ENCODE measurements at places on chromosomes 4 and X.
A peak's percentile ranks its signal among the peaks of the same experiment; 100 is the strongest.

DNA sequence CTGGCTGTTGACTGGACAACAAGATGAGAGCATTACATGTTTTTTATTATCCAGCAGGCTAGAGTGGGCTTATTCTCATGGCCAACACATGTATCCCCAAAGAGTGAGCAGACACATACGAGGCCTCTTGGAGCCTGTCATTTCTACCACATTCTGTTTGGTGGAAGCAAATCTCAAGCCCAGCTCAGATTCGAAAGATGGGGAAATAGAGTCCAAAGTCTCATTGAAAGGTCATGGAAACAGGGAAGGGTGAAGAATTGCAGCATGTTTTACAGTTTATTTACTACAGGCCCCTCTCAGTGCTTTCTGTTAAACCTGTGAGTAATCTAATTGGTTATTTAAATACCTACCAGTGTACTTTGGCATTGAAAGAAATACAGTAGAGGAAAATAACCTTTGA is 108.6 kb downstream of the FRAS1 start:
- DNase-seq, result no peak

DNA sequence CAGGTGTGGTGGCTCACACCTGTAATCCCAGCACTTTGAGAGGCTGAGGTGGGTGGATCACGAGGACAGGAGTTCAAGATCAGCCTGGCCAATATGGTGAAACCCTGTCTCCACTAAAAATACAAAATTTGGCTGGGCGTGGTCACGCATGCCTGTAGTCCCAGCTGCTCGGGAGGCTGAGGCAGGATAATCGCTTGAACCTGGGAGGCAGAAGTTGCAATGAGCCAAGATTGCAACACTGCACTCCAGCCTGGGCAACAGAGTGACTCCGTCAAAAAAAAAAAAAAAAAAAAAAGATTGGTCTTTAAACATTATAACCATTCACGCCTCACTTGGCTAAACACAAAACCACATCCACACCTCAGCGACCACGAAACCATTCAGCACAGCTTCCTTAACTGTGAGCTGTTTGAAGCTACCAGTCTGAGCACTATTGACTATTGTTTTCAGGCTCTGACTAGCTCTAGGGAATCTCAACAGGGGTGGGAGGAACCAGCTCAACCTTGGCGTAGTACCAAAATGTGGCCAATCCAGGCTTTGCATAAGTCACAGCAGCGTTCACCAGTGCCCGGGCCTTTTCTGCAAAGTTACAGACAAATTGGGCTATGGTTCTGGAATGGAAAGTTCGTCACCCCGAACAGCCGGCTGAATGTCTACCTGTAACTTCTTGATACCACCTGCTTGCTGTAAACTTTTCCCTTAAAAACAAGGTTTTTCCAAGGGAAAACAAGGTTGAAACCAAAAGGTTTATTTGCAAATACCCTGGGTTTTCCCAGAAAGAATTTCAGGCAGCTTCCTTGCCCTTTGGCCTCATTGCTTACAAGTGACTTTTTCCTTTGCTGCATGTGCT is 73.6 kb upstream of the DHX15 start:
- DNase-seq, result no peak

GRCh38 chr4:44448521-44449461 is at the start of gene KCTD8:
Gene KCTD8, minus strand, starts transcription at chr4:44448809.
- peak; percentile 22 for DNase-seq

DNA sequence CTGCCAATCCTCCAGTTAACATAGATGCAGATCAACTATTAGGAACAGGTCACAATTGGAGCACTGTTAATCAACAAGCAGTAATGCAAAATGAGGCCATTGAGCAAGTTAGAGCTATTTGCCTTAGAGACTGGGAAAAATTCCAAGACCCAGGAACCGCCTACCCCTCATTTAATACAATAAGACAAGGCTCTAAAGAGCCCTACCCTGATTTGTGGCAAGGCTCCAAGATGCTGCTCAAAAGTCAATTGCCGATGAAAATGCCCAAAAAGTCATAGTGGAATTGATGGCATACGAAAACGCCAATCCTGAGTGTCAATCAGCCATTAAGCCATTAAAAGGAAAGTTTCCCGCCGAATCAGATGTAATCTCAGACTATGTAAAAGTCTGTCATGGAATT is 20.5 kb upstream of the TRIM61 start:
- DNase-seq, result no peak

DNA sequence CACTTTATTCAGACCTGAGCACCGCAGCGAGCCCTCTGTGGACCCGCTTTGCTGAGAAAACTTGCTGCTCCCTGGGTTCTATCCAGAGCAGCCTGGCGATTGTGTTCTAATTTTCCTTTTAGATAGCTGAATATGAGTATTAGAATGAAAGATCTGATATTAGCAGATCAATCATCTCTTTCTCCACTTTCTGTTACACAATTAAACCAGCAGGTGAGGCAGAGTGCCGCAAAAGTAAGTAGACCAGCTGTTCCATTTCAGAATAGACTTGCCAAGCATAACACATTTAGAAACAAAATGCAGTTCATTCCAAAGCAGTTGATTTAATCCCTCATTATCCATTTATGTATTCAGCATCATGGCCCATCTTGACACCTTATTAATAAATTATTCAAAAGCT is 58.6 kb downstream of the PALLD start:
- DNase-seq, result no peak

DNA sequence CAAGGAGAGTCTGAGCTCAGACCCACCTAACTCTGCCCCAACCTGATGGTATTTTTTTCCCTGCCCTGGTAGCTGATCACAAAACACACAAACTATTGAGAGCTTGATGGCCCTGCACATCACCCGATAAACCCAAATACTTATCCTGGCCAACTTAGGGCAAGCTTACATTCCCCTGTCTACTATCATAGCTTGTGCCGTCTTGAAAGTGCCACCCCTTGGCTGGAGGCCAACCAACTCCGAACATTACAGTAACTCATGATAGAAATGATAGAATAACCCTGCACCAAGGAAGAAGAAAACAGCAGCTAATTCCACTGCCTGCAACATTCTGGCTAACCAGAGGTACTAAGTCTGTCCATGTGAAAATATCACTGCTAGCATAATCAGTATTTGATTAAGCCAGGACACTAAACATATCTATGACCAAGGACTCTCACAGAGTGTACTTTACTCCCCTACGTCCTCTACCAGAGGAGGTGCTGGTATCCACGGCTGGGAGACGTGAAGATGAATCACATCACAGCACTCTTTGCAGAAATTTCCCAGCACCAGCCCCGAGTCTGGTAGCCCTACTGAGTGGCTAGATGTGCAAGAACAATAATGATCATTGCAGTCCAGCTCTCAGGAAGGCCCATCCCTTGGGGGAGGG is 8.9 kb downstream of the STBD1 start:
- DNase-seq, result no peak

DNA sequence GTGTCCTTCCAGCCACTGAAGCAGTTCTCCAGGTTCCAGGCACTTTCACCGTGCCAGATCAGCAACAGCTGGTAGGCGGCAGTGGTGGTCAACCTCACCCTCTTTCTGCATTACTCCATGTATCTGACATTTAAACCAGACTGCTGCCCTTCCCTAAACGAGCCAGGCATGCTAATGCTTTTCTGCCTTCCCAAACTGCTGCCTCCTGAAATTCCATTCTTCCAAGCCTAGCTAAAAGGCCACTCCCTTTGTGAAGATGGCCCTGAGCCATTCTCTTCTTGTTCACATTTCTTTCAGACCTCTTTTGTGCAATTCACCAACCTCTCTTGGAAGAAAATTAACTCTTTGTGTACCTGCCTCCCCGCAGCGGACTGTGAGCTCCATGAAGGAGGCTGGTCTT is 73.7 kb downstream of the CHST7 start:
- DNase-seq, result no peak

GRCh38 chr4:53614591-53614990 is 23.3 kb upstream of the LNX1 start:
- no peak for DNase-seq

GRCh38 chr4:80732010-80732409 is 298.5 kb upstream of the BMP3 start:
- no peak for DNase-seq

- no peak for DNase-seq
These were observed 5.1 kb downstream of the UPRT start for GRCh38 chrX:75278991-75279390.

- no peak for DNase-seq
These were observed 17.5 kb downstream of the ARSJ start for GRCh38 chr4:113962016-113962347.

DNA sequence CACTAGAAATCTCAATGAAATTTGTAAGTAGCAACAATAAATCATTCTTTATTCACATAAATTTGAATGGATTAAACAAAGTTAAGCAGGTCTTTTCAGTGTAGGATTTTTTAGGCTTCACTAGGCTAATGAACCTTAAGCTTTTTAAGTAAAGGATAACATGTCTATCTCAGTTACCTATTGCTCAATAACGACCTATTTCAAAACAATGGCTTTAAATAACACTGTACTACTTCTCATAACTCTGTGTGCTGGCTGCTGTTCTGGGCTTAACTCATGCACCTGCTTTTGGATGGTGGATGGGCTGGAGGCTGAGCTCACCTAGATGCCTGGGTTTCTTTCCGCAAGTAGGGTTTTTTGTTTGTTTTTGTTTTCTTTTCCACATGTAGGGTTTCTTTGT is 495.0 kb upstream of the SLIT2 start:
- no peak for DNase-seq

DNA sequence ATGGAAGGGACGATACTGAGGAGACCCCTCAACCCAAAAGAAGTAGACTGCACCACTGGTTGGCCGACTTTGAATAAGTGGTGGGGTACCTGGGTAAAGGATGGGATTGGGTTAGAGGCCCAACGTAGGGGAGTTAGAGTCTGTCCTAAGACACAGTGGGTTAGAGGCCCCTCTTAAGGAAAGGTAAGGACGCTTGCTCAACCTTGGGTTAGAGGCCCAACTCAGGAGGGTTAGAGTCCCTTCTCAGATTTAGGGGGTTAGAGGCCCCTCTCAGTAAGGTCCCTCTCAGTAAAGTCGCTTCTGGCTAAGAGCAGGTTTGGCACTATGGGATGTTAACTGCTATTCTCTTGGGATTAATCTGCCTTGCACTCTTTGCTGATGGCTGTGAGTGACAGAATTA is 81.3 kb downstream of the ACOX3 start:
- DNase-seq, result no peak

DNA sequence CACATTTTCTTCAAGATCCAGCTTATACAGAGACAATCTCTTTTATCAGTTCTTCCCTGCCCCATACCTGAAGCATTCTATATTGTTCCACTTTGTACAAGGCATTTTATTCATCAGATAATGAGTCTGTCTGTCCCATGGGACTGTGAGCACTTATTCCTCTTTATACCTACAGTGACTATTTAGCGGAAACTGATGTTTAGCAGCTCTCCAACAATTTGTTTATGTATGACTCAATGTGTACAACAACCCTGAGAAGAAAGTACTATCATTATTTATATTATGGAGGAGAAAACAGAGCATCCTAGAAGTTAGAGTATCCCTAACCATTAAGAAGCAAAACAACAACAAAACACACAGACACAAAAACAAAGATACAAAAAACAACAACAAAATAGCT is 306.5 kb downstream of the PRDM5 start:
- DNase-seq, result no peak

GRCh38 chr4:37978248-37978924 is 18.2 kb downstream of the PTTG2 start:
- peak; percentile 28 for DNase-seq

DNA sequence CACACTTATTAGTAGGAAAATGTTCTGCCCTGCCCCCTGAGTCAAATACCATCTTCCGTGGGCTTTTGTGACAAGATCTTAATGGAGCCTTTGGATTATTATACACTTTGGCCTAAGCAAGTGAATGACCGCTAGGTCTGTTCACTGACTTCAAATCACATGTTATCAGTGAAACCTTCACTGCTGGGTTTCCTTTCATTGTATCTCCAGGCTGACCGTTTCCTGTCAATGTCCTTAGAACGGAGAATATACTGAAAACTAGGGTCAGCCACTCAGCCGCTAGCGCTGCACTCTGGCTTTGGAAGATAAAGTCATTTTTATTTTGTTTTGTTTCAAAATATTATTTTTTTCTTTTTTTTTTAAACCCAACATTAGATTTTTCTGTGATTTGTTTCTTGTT is 107.0 kb upstream of the TLL1 start:
- no peak for DNase-seq

GRCh38 chr4:57318703-57319102 is 208.5 kb upstream of the IGFBP7 start:
- DNase-seq, result no peak

- no peak for DNase-seq
These were observed 104.2 kb downstream of the AFF1 start for GRCh38 chr4:87038837-87039615.

DNA sequence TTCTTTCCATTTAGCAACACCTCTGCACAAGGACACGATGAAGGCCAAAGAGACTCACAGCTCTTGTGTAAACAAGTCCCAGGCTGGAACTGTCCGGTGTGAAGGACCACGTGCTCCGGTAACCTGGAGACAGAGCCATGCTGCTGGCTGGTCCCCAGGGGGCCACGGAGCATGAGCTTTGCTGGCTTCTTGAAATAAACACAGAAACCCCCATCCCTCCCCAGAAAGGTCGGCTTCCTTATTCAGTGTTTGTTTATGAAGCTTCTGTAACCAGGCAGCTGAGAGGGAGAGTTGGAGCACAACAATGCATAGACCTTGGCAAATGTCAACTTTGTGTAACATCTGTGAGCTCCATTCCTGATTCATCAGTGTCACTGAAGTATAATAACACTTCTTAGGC is 109.4 kb downstream of the GPR143 start:
- no peak for DNase-seq

DNA sequence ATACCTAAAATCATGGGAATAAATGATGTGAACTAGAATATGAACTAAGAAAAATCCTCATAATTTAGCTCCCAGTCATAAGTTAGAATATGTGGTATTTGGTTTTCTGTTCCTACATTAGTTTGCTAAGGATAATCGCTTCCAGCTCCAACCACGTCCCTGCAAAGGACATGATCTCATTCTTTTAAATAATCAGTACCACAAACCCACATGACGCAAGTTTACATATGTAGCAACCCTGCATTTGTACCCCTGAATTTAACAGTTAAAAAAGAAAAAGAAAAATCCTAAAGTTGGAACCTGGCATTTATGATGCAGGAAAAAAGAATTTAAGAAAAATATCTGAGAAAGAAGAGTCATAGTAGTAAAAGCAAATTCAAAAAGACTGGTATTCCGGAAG is 13.3 kb downstream of the UBA6 start:
- no peak for DNase-seq

DNA sequence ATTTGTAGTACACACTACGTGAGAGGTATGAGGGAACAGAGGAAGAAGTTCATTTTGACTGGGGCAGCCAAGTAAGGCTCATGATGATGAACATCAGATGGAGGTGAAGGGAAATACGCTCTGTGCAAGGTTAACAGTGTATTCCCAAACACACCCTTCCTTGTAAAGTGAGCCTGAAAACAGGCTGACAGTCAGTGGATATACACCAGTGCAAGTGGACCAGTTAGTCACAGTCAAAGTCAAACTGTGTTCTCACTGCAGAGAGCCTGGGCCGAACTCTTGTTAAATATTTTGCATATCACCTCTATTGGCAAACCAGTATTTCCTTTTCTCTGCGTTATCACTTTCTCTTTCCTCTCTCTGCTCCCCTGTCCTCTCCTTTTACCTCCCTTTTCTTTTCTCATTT is 23.4 kb upstream of the RHOH start:
- no peak for DNase-seq
